Vagina (tissue), 2 donors: ENCODE measurements at places on chromosomes 13 and 19.

- no peak for DNase-seq
These were observed 43.1 kb downstream of the CYP4F22 start for GRCh38 chr19:15551293-15552004.

DNA sequence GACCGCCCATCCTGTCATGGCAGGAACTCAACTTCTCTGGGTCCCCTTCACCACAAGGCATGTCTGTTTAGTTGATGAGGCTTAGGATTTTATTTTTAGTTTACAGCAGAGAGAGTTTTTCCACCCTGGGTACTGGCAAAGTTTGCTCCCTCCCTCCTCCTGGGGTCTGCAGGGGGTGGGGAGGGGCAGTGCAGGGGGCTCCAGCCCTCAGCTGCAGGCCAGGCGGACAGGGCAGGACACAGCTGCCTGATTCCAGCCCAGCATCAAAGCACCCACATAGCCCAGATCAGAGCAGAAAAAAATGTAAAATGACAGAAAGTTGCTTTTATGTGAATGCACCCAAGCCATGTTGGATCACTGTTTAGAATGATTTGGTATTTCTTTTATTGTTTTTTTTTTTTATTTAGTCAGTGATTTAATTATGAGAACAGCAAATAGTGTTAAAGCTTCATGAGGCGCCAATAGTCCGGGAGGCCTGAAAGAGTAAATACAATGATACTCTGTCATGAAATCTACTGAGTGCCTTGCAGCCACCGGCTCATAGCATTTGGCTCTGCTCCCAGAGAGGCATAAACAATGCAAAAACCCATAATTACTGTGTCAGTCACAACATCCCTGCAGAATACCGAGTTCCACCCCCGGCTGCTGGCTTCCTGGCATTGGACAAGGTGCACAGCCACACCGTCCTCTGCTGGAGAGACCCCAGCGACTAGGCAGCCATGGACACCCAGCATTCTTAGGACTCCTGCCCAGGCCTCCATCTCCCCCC lies 923.5 kb downstream of the UQCRFS1 start:
- no peak for DNase-seq

DNA sequence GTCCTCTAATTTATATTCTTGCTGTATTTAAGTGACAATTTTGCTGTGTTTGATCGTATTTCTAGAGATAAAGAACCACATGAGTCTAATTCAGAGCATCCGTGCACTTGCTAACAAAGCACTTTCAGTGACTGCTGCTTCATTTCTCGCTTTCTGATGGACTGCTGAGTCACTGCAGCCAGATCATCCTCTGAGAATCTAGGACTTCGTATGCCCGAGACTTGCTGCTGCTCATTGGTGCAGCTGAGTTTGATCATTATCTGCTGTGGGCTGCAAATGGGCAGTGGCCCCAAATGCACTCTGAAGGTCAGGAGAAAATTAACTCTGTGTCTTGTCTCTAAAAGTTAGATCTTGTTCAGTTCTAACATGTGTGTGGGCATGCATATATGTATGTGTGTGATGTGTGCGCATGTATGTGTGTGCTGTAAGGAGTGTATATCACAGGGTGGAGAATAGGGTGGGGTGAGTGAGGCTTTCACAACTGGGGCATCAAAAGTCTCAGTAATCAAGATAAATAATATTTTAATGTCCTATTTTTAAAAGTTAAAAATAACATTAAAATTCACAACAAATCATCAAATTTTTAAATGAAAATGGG lies 342.6 kb downstream of the MTUS2 start:
- no peak for DNase-seq

DNA sequence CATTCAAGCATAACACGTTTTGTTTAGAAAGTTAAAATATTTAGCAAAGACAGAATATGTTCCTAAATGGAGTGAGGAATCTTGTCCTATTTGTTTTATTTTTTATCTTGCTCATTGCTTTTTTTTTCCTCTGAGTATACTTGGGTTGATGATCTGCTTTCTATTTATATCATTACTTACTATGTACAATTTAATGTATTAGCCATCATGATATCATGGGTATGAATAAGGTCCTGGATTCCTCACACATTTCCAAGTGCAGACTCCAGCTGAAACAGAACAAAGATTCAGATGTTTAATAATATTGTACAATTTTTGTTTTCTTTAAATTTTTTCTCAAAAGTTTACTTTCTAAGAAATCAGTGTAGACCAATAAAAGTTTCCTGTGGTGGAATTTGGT lies 388.2 kb downstream of the GPC6 start:
- DNase-seq: no peak

DNA sequence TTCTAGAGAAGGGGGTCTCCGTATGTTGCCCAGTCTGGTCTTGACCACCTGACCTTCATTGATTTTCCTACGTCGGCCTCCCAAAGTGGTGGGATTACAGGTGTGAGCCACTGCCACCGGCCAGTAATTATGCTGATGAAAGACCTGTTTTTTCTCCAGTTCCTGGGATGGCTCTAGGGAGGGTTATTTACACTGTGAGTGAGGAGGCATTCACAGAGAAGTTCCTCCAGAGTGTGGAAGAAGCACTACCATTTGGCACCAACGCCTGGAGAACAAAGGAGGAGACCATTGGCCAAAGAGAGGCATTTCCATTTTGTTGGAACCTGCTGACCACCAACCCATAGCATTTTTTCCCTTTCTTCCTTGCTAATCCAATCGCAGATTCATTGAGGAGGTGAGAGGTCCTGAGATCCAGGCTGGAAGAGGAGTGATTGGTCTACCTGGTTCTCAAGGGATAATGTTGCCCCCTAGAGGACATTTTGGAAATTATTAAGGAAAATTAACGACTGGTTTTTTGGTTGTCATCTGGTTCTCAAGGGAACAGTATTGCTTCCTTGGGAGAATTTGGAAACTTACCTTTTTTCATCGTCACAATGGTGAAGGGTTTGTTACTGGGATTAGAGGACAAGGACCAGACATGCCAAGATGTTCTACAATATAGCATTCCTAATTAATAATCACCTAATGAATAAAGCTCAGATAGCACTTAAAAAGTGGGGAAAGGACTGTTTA lies 5.5 kb upstream of the SAE1 start:
- DNase-seq: no peak

DNA sequence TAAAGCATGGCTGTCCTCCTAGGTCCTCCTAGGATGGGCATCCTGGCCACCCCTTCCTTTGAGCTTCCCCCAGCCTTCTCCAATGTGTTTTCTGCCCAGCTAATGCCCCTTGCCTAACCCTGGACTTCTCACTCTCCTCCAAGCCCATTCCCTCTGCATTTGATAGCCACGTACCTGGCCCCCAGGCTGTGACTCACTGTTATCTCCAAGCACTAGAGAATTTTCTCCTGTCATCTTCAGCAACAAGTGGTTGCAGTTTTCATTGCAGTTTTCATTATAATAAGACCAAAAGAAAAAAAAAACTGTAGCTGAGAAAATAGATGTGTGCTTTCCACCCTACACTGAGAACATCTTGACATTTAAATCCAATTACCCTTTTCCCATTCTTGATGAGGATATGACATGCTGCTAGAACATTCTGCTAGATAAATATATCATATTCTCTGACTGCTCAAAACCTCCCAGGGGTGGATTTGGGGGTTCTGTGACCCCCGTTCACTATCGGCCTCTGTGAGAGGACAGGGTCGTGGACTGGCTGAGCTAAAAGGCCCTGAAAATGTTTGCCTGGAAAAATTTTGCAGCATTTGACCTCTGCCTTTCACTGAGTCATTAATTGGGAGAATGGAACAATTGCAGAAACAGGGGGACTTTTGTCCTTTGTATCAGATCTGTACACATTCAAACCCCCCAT lies 58.8 kb upstream of the KCTD15 start:
- DNase-seq: no peak

- DNase-seq: no peak
These were observed 6.0 kb upstream of the CTU1 start for GRCh38 chr19:51114087-51114729.

- no peak for DNase-seq
These were observed 2.2 kb downstream of the GPR32 start for GRCh38 chr19:50772476-50772875.

DNA sequence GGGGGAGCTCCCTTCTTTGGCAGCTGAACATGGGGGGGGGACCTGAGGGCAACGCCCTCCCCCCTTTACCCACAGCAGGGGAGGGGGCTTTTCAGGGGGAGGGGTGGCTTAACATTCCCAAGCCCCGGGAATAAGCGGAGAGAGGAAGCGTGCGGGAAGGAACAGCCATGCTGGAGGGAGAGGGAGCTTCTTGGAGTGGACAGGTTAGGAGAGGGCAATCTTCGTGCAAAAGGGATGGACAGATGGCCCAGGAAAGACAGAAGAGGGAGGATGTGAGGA lies 10.8 kb downstream of the C19orf81 start:
- DNase-seq: no peak

DNA sequence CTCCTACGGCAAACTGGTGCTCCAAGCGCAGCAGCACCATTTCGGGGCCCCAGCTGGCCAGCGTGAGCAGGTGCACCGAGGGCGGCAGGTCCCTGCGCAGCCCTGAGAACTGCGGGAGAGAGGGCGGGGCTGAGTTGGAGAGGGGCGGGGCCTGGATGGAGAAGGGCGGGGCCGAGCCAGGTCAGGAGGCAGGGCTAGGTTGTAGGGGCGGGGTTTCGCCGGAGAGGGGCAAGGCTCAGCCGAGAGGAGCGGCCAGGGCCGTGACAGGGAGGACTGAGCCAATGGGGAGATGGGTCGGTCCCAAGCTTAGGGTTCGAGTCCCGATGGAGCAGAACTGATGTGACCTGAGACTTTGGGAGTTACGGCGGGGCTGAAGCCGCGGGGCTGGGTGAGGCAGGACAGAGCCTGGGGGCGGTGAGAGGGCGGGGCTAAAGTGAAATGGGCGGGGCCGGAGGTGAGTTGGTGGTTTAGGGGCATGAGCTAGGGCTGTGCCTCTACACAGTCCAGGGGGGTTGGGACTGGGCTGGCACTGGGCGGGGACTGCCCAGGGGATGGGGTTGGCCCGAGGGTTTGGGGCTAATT lies 19.0 kb downstream of the MAN2B1 start:
- no peak for DNase-seq

GRCh38 chr13:39951301-39951700 lies 295.8 kb downstream of the COG6 start:
- DNase-seq: no peak

DNA sequence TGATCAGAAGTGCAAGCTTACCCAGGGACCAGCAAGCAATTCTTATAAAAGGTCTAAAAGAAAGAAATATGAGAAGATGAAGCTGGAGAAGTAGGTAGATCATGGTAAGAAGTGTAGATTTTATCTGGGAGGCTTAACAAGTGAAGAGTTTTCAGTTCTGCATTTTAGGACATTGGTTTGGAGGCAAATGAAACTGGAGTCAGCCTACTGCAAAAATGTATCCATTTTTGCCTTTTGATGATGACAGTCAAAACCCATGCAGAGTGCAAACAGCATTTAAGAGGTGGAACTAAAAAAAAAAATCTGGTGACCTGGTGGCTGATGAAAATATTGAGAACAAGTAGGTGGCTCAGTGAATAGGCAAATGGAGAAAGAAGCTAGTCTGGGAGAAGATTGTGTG lies 216.9 kb downstream of the DNAJC15 start:
- no peak for DNase-seq

DNA sequence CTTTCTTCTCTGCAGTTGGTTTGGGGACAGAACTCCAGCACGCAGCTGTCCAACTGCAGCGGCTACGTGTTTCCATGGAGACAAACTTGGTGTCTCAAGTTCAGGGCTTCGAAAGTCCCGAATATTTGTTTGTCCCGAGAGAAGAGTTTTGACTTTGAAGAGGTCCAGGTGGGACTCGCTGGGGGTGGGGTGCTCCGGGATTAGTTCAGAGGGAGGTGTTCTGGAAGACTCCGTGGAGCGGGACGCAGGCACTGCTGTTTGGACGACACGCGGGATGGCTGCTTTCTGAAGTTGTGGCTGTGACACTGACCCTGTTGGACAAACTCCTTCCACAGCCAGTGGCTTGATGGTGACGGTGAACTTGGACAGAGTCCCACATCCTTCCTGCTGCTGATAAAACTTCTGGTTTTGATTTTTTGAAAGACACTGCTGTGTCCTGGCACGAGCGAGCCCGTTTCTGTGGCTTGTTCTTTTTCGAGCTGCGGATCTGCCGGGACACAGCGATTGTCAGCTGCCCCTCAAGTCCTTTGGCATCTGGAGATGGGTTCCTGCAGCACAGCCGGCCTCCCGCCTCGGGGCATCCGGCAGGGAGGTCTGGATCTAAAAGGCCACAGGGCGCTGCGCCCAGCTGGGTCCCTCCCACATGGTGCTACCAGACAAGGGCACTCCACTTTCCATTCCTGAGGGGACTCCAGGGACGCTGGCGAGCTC lies 15.9 kb upstream of the RANBP3 start:
- DNase-seq: no peak

DNA sequence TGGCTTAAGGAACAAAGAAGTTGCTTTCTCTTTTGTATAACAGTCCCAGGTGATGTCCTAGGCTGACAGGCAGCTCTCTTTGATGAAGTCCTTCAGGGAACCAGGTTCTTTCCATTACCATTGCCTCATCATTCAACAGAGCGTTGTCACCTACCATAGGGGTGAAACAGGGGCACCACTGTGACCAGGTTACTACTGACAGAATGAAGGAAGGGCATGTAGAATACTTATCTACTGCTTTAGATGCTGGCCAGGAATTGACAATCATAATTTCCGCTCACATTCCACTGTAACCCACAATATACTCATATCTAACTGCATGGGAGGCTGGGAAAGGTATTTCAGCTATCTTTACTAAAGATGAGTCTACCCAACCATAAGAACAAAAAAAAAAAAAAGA lies 148.0 kb upstream of the FNDC3A start:
- no peak for DNase-seq

DNA sequence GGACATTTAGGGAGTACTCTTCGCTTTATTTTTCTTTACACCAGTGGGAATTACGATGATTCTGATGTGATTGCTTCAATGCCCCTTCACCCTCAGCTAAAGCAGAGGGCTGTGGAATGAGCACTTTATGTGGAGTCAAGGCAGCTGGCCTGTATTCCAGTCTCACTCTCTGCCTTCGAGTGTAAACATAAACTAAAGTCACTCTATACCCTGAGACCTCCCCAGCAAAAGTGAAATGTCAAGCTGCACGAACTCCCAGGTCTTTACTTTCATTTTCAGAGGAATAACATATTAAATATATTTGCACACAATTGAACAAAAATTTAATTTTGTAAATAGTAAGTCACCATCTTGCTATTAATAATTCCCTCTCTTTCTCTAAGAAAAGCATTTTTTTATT lies 557.1 kb downstream of the DACH1 start:
- no peak for DNase-seq

- DNase-seq: no peak
These were observed 349.4 kb downstream of the RFC3 start for GRCh38 chr13:34167347-34167746.

- no peak for DNase-seq
These were observed 6.4 kb downstream of the KLF16 start for GRCh38 chr19:1856698-1857603.

- DNase-seq: no peak
These were observed 8.1 kb downstream of the VSTM2B start for GRCh38 chr19:29533578-29534544.
